ENCODE measurements at places on chromosomes 5 and 9.

GRCh38 chr5:17355586-17356346, 138.3 kb downstream of the BASP1 start:
- DNase-seq, result no peak

GRCh38 chr5:66553916-66554575, 42.1 kb upstream of the MAST4 start:
- no peak for DNase-seq

DNA sequence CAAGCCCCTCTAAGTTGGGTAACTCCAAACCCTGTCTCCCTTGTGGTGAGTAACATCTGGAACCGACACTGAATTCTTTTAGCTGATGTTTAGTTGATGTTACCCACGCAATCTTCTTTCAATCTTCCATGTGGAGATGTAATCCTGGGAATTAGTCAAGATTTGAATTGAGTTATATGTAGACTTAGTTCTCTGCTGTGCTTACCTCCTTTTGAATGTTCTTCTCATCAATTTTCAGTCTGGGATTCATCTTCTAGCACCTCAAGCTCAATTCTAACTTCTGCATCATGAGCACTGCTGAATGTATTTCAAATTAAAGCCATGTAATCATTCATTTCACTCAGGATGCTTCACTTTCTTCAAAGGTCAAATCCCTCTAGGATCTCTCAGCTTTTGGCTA, 270.6 kb downstream of the FAM170A start:
- DNase-seq, result no peak

GRCh38 chr5:173265433-173265832, 30.4 kb upstream of the NKX2-5 start:
- no peak for DNase-seq

DNA sequence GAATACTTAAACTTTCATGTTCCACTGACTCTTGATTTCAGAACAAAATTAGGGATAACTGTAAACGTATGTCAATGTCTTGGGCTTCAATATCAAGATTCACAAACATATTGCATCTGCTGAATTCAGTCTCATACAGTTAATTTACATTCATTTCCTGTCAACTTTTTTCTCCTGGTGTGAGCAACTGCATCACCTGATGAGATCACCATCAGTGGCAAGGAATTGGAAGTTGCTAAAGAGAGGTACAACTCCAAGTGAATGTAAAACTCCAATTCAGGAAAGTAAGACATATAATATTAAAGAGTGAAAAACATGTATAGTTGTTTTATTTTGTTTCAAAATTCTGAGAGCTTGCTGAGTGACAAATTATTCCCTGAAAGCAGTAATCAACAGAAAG, 1336.2 kb upstream of the C9orf72 start:
- DNase-seq, result no peak

- no peak for DNase-seq
Measured at GRCh38 chr5:143051244-143052058, 281.3 kb downstream of the ARHGAP26 start.

DNA sequence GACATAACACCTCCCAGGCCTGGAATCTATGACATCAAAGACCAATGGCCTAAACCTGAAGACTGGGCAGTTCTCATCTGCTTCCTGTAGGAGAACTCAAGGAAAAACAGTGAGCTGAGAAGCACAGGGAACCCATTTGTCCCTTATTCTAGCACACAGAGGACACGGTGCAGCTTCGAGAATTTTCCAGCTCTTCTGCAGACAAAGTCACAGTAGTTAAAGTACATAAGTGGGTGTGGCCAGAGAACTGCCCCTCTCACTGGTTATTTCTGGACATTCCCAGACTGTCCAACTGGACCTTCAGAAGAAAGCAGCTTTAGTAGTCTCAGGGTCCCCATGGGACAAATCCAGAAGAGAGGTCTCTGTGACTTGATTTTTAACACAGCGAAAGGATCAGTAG, 114.6 kb downstream of the KLHL3 start:
- DNase-seq, result no peak

- peak; percentile 72 for DNase-seq
Measured at GRCh38 chr5:151068433-151069197, 12.2 kb downstream of the TNIP1 start.

GRCh38 chr5:133754575-133755169, 142.3 kb upstream of the FSTL4 start:
- no peak for DNase-seq

DNA sequence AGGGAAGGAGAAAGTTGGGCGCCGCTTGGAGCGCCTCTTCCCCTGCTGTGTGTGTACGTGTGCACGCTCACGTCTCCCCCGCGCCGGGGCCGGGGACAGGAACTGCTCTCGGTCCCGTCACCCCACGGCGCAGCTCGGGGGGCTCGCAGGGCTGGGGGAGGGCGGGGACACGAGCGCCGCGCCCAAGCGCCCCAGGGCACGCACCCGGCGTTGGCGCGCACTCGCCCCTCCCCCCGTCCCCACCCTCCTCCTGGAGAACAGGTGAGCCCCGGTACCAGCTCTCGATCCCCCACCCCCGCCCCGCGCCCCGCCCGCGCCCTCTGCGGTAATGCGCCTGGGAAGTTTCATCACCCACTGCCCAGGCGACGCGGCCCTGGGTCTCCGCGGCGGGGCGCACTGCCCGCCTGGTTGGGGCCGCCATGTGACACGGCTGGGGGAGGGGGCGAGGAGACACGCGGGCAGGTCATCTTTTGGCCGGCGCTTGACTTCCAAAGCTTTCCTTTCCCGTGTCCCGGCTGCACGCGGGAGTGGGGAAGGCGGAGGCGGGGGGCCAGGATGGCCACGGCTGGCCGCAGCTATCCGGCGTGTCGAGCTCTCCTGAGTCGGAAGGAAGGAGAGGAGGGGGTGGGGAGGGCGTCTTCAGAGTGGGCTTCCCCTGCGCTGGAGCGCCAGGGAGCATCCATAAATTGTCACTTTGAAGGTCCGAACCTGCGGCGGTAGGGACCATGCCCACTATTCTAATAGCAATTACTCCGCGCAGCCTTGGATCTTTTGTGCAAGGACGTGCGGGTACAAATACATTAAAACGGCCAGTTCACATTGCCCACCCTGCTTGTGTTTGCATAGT, 1.5 kb upstream of the STC2 start:
- peak; percentile 48 for DNase-seq

DNA sequence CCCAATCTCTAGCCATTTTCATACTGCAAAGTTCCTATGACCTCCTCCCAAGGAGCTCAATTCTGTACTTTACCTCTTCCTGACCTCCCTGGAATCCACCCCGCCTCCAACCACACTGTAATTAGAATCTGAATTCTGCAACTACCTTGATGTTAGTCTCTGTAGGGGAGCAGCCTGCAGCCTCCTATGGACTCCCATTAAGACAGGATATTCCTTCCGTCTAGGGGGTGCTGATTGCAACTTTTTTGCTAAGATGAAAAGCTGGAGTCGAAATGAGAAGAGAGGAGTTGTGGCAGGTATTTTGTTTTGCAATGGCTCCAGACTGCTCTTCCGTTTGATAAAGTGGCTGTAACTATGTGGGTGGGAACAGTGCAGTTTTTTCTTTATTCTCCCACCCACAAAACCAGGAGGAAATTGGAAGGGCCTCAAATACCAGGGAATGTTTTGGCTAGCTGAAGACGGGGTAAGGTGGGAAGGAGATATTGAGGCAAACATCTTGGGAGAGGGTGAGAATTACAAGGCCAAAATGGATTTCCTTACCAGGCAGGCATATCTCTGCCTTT, 23.8 kb downstream of the ANXA2R start:
- DNase-seq, result no peak

- DNase-seq, result no peak
Measured at GRCh38 chr5:116989995-116990394, 415.4 kb upstream of the SEMA6A start.

- DNase-seq, result no peak
Measured at GRCh38 chr9:107049046-107049802, 186.3 kb downstream of the ZNF462 start.

DNA sequence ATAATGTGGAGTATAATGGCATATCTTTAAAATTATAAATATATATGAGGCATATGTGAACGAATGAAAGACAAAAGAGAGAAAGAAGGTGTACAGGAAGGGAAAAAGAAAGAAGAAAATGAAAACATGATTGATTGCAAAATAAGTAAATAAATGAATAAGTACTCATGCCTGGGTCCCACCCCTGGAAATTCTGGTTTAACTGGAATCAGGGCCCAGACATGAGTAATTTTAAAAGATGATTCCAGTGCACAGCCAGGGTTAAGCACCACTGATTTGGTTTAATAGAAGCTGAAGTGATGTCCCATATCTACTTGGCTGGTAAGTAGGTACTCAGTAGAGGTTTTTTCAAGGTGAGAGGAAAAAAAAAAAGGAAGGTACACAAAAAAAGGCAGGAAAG, 34.0 kb upstream of the HOMER1 start:
- DNase-seq, result no peak

DNA sequence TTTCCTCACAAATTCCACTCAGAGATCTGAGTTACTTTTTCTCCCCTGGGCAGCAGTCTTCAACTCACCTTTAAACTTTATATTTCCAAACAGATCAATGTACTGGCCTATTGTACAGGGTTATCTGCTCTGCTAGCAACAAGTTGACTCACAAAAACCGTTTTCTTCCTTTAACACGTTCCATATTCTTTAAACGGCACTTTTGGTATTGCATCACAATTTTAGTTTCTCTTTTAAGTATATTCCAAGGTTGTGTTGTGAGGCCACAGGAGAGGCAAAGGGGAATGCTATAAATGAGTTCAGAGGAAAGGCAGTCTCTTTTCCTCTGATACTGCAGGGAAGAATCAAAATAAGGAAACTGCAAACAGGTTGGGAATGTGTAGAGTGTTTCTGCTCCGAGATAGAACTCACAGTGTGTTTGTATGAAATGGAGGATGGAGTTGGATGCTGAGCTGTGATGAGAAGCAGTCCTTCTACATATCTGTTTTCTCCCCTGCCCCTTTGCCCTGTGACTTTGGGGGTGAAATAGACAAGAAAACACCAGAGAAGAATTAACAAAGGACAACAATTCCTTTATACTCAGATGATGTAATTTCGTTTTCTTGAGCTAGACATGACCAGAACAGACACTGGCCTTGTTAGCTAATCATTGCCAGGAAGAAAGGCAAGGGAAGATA, 9.9 kb upstream of the ALDOB start:
- DNase-seq, result no peak

GRCh38 chr5:114312658-114313057, 49.2 kb upstream of the KCNN2 start:
- DNase-seq, result no peak

DNA sequence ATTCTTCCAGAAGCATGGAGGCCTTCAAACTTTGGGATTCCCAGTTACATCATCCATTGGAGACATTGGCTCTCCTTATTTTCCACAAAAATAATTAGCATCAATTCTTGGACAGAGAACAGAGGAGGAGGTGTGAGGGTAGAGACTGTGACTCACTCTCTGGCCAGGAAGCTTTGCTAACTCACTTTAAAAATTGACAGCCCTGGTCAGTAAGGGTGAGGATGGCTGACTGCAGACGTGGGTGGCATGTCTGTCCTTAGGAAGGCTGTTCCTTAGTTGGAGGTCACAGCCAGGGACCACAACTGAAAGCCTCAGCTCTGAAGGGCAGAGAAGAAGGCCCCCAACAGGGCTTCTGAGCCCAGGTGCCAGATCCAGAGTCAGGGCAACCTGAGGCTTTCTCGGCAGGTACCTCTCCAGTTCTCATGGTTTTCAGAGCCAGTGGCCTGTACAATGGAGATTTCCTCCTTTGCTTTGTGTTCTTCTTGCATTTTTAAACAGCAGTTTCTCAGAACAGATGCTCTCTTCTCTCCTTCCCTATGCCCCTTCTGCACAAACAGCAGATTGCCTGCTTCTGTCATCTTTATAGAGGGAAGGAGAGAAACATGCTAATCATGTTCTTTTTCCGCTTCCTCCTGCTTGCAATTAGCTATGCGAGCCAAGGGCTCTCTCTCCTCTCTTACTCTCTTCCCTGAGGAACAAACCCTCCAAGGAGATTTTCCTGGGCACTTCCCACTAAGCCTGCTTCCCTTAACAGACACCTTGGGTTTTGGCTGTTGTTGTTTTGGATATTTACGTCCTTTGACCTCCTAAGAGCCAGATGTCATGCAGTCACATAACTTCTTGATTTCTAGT, 92.5 kb upstream of the ZNF366 start:
- no peak for DNase-seq

- no peak for DNase-seq
Measured at GRCh38 chr5:93891491-93892480, 150.4 kb upstream of the POU5F2 start.

DNA sequence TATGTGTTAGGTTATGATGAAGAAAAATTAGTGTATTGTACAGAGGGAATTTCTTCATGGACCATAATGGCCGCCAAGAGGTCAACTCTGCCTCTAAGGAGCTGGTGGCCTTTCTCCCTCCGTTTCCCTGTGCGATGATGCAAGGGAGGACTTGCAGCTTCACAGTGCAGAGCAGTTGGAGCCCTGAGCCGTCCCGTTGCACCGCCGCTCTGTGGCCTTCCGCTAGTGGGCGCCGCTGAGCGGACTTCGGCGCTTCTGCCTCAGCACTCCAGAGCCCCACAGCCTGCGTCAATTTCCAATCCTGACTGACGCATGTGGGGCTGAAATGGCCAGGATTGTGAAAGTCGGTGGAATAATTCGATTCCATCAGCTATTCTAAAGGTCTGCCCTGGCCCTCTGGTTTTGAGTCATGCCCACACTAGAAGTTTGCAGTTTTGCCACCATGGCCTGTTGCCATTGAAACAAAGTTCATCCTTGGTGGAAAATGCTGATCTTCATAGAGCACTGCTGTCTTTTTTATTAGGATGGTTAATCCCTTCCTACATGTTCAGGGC, 22.7 kb upstream of the LECT2 start:
- DNase-seq, result peak; percentile 66

GRCh38 chr5:72417333-72418062, 89.7 kb downstream of the ZNF366 start:
- no peak for DNase-seq

DNA sequence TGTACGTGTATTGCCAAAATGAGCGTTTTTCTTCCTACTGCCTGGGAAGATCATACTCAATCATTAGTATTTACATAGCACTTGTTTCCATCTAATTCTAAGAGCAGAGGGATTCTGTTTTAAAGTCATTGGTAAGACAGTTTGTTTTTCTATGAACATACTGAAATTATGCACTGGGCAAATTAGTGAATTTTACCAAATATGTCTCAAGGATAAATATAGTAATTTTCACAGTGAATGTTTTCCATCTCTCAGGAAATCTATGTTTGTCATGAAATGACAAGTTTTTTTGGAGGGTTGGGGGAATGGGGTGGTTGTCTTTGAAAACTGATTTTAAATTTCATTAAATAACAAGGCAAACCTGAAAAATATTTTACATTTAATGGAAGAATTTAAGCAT, 441.3 kb upstream of the ARRDC3 start:
- DNase-seq, result no peak

DNA sequence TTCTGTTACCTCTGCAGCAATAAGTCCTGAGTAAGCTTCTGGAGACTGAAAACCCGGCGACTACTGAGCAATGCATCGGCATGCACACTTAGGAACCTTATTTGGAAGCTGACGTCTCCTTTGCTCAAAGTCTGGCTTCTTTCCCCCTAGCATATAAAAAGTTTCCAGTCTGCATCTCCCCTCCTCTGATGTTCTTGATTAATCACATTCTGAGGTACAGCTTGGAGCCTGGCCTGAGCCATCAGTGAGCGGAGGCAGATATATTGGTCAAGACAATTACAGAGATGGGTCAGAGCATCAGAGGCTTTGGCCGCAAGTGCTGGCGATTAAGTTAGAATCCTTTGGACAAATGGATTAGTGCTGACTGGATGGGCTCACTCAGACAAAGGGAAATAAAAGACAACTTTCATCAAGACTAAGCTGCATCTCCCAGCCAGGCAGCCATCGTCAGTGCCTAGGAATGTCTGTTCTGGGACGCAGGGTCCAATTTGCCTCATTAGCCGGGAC, 140.7 kb downstream of the MTX3 start:
- DNase-seq, result no peak

Data from activated T-cell treated with anti-CD3 and anti-CD28 coated beads, Interleukin-2, amount 50 U/mL, for 24 hours (primary cell).